Activated T-helper 1 cell treated with anti-CD3 and anti-CD28 coated beads, Interleukin-2, amount 50 U/mL, for 16 hours (primary cell): ENCODE measurements at places on chromosomes 7 and 10.

GRCh38 chr7:26096136-26096535, 55.9 kb upstream of the NFE2L3 start:
- no peak for DNase-seq

- no peak for DNase-seq
Measured at GRCh38 chr10:99172128-99172738, 63.4 kb downstream of the HPSE2 start.

GRCh38 chr10:102435529-102436233, 3.3 kb upstream of the CUEDC2 start:
- no peak for DNase-seq

DNA sequence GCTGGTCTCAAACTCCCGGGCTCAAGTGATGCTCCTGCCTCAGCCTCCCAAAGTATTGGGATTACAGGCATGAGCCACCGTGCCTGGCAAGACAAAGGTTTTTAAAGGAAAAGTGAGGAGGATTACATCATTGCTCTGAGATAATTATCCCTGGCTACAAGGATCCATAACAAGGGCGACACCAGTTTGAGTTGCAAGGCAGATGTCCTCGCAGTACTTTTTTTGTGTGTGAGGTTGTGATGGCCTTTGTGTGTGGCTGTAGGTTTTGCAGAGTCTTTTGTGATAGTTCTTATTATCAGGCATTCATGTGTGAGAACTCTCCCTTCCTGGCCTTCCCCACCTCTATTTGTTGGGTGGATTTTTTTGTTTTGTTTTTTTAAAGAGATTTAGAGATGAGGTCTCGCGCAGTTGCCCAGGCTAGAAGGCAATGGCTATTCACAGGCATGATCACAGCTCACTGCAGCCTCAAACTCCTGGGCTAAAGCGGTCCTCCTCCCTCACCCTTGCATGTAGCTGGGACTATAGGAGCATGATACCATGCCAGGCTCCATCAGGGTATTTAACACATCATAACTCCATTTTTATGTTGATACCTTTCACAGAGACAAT, 10.0 kb downstream of the BTBD16 start:
- no peak for DNase-seq

DNA sequence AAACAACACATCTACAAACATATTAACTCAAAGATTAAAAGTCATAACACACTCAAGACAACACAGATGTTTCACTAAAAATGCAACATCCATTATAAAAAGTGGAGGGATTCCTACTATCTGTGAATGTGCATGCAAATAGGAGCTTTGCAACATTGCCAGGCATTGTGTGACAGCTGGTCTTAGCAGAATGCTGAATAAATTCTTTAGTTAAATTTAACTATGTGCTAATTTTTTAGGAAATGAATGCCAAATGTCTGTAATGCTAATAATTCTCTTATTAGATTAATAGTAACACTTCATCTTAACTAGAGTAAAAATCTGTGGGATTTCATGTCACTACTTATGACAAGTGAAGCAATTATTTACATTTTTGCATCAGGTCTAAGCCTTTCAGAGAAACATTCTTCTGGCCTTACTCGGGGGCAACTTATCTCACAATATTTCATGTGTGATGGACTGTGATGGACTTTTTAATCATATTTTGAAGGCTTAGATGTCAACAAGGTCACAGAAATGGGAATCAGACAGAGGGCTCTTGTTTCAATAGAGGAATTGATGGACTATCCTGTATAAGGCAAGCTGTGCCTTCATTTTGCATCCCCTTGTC, 524.6 kb upstream of the KCND2 start:
- no peak for DNase-seq

GRCh38 chr10:21720090-21720489, 186.1 kb downstream of the MLLT10 start:
- DNase-seq = no peak

- DNase-seq = no peak
Measured at GRCh38 chr10:115857856-115858255, 415.1 kb downstream of the GFRA1 start.

GRCh38 chr10:35637462-35637861, 4.6 kb downstream of the FZD8 start:
- DNase-seq = no peak

DNA sequence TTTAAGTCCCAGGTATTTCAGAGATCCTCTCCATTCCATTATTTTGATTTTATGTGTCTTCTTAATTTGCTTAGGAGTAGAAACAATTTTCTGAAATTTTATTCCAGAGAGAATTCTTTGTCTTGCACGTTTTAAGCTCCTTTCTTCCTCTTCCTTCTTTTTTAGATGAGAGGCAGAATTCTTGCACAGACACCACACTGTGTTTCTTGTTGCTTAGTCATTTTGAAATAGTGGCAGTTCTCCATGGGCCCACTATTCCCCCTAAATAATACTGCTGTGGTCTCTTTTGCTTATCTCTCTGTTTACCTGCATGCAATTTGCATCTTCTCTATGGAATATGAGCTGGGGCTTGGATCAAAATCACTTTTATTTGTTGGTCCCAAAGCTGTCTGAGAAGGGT, 54.3 kb upstream of the WAC start:
- DNase-seq = no peak

DNA sequence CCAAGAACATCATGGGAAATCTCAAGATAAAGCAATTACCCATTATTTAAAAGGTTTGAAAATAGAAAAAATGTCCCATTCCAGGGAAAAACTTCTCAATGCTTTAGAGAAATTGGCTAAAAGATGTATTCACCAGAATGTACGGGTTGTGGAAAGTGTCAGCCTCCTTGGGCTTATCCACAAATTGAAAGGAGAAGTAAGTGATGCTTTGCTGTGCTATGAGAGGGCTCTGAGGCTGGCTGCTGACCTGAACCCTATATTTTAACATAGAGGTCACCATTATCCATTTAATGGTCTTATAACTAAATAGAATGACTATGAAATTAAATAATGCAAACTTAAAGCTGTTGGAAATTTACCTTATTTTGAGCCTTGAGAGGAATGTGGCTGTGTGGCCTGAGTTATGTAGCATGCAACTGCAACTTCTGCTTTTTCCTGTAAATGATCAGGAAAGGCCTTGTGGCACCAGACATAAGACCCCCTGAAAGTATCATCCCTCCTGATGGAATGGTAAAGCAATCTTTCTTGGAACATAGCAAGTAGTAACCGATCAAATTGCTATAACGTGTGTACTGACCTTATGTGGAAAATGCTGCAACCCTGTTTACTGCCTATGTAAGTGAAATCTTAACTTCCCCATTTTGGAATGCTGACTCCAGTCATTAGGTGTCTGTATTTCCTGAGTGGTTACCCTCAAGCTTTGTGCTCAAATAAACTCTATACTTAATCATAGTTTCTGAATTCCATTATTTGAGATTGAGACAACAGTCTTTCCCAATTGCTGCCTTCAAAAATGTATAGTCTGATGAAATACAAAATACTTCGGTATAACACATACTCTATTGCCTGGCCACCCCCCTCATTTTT, 6.9 kb downstream of the IFIT1B start:
- no peak for DNase-seq

DNA sequence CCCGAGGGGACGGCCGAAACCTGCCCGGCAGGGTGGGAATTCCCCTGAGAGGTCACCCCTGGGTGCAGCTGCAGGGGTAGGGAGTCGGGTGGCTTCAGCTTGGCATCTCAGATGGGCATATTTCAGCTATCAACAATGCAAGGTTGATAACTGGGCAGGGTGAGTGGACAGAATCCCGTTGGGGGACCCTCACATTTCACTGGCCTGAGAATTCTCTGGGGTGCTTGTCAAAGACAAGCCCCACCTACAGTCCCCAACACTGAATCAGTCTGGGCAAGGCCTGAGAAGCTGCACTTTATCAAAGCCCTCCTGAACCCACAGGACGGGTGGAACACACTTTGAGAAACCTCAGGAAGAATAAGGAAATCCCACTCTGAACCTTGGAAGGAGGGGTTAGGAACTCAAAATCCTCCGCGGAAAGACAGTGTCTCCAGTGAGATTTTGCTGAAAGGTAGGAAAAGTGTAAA, 3.1 kb downstream of the RGS10 start:
- DNase-seq = no peak

DNA sequence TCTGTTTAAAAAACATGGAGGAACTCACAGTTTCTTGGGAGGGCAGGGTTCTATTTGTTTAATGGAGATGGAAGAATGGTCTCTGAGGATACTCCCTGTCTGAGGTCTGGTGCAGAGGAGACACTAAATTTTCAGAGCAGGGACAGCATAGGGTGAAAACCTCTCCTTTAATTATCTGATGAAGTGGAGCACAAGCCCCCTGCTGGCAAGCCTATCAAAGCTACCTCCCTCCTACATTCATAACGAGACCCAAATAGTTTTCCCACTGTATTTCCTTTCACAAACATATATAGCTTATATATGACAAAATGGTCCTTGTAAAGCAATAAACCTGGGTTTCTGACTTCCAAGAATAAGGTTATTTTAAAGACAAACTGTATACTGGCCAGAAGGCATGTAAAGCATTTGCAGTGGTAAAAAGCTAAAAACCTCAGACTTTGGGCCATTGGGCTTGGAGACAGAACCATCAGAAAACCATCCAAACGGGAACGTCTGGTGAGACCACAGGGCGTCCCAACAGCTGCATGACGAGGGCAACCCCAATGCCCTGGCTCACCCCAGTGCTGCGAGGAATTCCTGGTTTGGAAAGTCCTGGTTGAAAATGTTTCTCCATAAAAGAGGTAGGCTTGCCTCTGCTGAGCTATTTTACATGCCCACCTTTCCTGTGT, 201.3 kb downstream of the FANK1 start:
- no peak for DNase-seq

- no peak for DNase-seq
Measured at GRCh38 chr10:119477444-119477843, 65.1 kb downstream of the RGS10 start.

DNA sequence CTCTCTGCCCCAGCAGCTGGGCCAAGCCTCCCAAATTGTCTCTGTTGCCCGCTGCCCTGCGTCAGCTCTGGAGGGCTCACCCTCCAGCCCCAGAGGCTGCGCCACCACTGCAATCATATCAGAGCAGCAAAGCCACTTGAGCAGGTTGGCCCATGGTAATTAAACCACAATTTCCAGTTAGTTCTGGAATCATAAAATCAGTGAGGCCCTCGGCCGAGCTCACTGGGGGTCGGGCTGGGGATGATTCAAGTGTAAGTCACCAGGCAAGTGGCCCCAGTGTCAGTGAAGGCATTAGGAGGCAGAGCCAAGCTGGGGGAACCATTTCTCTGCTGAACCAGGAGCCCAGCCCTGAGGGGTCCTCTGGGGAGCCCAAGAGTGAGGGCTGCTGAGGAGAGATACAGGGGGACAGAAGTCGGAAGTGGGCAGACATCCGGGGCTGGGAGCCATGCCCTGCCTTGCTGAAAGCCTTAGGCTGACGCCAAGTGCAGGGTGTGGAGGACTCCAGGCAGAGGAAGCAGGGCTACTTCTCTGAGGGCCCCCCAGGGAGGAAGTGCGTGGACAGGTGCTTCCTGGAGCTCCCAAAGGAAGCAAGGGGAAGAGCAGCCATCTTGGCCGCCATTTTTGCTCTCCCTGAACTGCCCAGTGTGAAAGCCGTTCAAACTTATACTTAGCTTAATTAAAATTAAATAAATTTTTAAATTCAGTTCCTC, 29.5 kb upstream of the SLC29A3 start:
- DNase-seq = no peak

DNA sequence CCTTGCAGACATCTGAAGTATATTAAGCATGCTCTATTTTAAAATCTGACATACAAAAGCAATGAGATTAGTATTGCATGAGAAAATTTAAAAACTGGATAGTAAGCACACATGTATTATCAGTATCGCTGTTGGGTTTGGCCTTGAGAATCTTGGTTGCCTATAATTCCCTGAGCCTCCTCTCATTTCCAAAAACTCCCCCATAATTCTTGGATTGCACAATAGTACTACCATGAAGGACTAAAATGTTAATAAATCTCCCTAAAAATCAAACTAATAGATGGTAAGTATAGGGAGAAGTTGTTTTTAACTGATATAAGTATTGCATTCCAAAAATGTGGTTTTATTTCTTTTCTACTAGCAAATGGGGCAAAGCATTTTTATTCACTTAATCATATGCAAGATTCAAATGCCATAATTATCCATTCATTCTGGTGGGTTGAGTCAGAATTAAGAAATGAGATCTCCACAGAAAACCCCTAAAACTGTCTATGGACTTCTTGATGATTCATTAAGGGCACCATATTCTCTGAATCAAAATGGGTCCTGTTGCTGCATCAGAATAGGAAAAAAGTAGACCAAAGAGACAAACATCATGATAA, 10.3 kb upstream of the VIM start:
- DNase-seq = no peak

DNA sequence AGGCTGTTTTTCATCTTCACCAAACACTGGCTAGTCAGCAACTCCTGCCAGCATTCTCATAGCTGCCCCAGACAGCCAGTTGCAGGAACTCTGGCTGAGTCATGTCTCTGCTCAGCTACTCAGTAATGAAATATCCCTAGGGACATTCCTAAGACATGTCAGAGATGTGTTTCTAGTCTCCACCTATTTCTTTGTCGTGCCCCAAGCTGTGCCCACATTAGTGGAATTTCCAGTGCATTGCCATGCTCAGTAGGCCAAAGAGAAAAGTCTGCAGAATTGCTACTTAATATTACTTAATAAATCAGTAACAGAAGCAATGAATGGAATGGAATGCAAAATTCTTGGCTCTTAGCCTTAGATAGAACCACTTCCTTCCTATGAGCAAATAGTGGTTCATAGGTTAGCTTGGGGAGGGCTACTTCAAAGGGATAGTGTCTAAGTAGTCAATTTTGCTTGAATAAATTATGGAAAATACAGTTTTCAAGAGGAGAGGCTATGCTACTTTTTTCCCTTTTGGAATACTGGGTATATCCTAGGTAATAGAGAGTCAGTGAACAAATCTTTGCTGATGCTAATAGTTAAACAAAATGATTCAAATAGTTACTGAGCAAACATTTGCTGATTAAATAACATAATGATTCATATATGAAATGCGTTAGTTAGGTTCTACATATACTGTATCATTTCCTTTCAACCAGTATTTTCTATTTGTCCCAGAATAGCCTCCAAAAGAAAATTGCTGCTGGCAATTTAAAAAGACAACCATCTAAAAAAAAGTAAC, 23.6 kb upstream of the SEMA3C start:
- no peak for DNase-seq

GRCh38 chr7:114790521-114790920, 131.4 kb upstream of the MDFIC start:
- DNase-seq = no peak

DNA sequence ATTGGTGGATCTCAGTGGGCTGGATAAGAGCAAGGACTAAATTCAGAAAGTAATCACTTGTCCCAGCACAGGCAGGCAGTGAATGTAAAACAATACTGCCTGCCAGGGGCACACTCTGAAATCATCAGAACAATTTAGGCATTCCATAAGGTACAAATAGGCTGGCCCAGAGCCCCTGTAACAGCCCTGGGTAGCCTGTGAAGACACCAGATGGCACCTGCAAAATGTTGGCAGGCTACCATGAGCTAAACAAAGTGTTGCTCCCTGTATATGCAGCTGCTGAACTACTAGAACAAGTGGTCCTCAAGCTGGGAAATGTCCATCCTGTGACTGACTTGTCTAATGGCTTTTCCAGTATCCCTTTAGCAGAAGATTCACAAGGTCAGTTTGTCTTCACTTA, 3.0 kb upstream of the PRSS37 start:
- no peak for DNase-seq
